Naive thymus-derived CD8-positive, alpha-beta T cell (primary cell): ENCODE measurements at places on chromosomes 2 and 18.

- no peak for DNase-seq
These were observed 134.7 kb downstream of the UBR3 start for GRCh38 chr2:169961911-169962310.

GRCh38 chr2:149103081-149103620 lies 64.7 kb downstream of the LYPD6B start:
- DNase-seq, result no peak

DNA sequence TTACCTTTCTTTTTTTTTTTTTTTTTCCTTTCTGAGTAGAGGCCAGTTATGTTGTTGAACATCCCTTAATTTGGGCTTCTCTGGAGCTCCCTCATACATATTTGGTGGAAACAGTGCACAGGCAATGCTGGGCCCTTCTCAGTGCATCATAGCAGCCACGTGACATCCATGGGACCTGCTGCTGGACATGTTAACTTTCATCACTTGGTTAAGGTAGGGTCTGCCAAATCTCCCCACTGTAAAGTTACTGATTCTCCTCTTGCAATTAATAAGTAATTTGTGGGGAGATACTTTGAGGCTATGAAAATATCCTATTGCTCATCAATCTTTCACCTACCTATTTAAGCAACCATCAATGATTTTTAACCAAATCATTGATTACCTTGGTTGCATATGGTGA lies 211.5 kb upstream of the LYPD1 start:
- no peak for DNase-seq

DNA sequence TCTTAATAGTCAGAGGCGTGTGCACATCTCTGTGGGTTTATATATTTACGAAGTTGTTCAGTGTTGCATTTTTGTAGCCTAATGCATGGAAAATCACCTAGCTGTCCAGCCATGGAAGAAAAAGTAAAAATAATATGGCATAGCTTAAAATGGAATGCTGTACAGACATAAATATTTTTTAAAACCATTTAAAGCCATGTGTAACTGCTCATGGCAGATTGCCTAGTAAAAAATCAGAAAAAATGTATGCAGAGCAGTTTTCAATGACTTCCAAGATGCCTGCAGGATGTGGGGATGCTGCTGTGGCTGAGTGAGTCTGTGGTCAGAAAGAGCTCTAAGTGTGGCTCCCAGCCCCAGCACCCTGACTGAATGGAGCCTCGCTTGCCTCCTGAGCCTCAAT lies 64.8 kb upstream of the ALKAL2 start:
- DNase-seq, result no peak

GRCh38 chr18:78976765-78977636 lies 2.6 kb upstream of the SALL3 start:
- no peak for DNase-seq
